Right cardiac atrium (tissue), 5 donors: ENCODE measurements at places on chromosomes 2 and 18. TPM values are rescaled to one million over a fixed set of nuclear protein-coding genes. Genes with fewer than 3 reads are reported as not detected.

DNA sequence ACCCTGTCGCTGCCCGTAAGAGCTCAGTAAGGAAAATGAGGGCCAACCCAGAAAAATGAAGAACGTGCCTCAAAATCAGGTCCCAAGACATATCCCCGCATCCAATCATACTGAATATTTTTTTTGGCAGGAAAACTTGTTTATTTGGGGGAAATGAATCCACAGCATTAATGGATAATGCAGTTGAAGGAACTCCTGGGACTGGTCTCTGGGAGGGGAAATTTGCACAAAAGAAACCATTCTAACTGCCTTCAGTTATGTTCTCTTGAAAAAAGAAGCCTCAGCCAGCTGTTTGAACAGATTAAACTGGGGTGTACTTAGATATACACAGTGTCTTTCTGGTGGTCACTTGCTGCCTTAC lies 61.3 kb downstream of the SPRED2 start:
- no peak for DNase-seq

DNA sequence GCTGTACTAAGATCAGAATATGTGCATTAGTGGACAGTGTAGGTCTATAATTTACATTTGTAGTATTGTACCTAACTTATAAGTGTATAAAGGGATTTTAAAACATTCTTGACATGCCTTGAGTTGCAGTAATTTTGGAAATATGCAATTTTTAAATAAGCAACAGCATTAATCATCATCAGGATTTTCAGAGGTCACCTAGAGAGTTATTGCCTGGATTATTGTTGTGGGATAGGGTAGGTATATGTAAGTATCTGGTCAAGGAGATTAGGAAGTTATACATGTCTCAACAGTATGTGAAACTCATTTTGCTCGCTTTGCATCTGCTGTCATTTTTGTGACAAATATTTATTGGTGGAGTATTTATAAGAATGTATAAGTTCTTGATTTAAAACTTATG lies 184.2 kb downstream of the WDR7 start:
- DNase-seq: no peak

DNA sequence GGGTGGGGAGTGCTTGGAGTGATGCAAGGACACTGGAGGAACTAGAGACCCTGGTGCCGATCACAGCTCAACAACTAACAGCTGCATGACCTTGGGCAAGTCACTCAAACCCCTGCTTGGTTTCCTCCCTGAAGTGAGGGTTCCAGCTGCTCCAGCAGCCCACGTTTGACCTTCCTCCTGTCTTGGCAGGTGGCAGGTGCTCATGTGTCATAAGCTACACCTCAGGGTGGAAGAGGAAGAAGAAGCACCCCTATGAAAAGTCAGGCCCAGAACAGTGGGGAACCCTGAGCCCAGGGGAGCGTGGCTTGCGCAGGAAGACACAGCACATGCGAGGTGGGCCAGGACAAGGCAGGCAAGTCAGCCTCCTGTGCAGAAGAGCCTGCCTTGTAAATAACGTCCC lies 42.4 kb downstream of the MRPL35 start:
- DNase-seq: no peak

DNA sequence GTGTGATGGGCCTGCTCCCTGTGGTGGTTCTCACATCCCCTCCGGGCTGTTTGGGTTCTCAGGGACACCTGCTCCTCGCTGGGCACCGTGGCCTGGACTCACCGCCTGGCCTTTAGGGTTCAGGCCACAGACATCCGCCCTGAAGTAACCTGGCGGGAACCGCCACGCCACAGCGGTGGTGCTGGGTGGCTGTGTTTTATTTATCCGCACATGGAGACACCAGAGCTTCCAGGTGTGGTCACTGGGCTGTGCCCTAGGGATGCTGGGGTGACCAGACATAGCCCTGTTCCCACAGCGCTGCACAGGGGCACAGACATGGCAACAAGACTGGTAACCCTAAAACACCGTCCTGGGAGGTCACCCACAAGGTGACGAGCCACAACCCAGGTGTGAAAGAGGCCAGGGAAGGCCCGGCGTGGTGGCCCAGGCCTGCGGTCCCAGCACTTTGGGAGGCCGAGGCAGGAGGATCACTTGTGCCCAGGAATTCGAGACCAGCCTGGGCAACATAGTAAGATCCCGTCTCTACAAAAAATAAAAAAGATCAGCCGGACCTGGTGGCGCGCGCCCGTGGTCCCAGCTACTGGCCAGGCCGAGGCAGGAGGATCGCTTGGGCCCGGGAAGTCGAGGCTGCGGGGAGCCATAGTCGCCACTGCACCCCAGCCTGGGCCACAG lies 649 bp upstream of the HSBP1L1 start:
- no peak for DNase-seq

RANBP2 gene
- 53.3 TPM for total RNA-seq

- no peak for DNase-seq
Measured at GRCh38 chr2:30796699-30797098, 10.5 kb downstream of the CAPN13 start.

DNA sequence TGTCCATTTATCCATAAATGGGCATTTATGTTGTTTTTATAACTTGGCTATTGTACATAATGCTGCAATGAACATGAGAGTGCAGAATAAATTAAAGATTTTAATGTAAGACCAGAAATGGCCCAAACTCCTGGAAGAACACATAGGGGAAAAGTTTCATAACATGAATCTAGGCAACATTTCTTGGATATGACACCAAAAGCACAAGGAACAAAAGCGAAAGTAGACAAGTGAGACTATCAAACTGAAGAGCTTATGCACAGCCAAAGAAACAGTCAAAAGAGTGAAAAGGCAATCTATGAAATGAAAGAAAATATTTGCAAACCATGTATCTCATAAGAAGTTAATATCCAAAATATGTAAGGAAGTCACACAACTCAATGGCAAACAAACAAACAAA lies 5.8 kb downstream of the IL36A start:
- DNase-seq: no peak
